ENCODE measurements at places on chromosomes 4 and X.

DNA sequence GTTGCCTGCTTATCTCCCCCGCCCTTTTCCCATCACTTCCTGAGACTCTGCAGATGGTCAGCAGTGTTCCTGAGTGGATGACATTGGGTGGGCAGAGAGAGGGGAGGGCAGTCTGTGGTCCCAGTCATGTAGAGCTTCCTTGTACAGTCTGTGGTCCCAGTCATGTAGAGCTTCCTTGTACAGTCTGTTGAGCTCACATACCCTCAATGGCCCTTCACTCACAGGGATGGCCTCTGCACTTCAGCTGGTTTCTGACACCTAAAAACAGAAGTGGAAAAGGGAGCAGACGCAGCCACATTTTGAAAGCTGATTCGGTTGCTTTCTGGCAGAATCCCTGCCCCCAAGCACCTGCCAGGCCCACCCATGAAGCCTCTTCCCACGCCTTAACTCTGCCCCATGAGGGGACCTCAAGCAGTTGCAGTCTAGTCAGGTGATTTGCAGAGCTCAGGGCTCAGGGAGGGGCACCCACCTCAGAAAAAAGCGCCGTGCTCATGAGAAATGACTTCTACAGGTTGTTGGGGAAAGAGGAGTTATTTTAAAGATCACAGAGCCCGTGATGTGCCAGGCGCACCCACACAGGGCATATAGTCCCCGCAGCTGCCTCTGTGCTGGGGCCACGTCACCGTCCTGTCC lies 3.6 kb upstream of the TMEM271 start:
- no peak for DNase-seq

DNA sequence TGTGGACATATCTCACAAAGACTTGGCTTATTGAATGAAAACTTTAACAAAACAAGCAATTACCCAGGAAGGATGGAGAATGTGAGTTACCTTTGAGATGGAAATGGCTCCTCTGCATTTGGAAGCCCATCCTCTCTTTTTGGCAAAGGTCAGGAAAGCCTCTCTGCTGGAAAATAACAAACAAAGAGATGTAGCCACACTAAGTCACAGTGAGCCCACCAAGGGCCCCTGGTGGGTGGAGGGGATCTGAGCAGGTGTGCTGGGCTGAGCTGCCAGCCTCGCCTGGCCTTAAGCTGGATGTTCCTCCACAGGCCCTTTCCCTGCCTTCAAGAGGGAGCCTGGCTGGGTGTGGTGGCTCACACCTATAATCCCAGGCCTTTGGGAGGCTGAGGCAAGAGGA lies 269.2 kb downstream of the HNRNPD start:
- no peak for DNase-seq

DNA sequence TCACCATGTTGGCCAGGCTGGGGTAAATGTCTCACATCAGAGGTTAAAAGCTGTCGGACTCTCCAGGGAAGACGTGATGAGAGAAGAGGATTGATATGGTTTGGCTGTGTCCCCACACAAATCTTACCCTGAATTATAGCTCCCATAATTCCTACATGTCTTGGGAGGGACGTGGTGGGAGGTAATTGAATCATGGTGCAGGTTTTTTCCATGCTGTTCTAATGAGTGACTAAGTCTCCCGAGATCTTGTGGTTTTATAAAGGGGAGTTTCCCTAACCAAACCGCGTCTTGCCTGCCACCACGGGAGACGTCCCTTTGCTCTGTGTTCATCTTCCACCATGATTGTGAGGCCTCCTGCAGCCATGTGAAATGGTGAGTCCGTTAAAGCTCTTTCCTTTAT lies 64.4 kb downstream of the ASMT start:
- DNase-seq, result no peak

- no peak for DNase-seq
Observed at GRCh38 chrX:29461039-29461438, 754.3 kb upstream of the MAGEB2 start.

DNA sequence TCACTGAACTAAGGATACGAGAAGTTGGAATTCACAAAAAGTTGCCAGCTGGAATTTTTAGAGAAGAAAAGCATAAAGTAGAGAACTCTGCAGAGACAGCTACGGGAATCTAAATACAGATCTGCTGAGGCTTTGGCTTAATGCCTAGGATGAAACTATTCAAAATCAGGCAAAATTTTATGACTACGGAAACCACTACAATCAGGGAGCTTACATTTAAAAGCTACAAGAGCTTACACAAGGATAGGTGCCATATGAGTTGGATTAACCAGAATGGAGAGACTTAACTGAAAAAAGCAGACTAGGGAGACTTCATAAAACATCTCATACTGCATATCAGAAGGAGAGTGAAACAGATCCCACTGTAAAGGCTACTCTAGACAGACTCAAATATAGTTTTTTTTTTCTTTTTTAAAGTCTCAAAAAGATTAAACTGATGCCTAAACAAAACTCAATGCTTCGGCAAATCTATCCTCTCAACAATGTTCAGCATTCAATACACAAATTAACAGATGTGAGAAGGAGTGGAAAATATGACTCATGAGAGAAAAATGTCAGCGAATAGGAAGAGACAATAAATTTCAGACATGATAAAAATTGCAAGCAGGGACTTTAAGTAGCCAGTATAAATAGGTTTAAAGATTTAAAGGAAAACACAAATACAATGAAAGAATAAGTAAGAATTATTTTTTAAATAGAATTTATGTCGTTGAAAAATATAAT lies 586.1 kb downstream of the FSTL5 start:
- DNase-seq, result no peak

DNA sequence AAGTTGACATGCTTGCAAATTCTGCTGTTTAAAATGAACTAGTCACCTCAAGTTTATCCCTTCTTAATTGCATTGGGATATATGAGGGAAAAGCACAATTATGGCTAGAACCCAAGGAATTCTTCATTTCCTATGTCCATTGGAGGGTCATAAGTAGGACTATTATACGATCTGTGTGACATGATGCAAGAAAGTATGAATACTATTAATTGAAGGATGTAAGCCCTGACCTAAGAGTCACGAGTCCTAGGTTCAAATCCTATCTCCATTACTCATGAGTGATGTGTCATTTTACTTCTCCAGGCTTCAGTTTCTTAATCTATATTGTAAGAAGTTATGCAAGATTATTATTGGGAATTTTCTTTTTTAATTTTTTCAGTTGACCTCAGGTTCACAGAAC lies 542.9 kb upstream of the GRIA3 start:
- DNase-seq, result no peak

DNA sequence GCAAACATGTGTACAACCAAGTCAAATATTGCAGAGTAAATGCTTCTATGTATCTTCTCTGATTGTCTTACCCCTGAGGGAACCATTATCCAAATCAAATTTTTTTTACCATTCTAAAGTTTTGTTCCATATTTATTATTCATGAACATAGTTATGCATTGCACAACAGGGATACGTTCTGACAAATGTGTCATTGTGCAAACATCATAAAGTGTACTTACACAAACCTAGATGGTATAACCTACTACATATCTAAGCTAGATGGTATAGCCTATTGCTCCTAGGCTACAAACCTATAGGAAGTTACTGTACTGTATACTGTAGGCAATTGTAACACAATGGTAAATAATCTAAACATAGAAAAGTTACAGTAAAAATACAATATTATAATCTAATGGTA lies 23.4 kb downstream of the BEX3 start:
- no peak for DNase-seq

DNA sequence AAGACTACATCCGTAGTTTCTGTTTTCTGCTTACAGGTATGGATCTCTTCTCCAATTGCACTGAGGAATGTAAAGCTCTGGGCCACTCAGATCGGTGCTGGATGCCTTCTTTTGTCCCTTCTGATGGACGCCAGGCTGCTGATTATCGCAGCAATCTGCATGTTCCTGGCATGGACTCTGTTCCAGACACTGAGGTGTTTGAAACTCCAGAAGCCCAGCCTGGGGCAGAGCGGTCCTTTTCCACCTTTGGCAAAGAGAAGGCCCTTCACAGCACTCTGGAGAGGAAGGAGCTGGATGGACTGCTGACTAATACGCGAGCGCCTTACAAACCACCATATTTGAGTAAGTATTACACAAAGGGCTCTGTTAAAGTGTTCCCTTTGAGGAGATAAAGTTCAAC lies 13.8 kb downstream of the PCDH10 start:
- peak; percentile 15 for DNase-seq

Measured in anterior cingulate cortex (tissue), 58 donors.